ENCODE measurements at places on chromosomes 13 and 19.

DNA sequence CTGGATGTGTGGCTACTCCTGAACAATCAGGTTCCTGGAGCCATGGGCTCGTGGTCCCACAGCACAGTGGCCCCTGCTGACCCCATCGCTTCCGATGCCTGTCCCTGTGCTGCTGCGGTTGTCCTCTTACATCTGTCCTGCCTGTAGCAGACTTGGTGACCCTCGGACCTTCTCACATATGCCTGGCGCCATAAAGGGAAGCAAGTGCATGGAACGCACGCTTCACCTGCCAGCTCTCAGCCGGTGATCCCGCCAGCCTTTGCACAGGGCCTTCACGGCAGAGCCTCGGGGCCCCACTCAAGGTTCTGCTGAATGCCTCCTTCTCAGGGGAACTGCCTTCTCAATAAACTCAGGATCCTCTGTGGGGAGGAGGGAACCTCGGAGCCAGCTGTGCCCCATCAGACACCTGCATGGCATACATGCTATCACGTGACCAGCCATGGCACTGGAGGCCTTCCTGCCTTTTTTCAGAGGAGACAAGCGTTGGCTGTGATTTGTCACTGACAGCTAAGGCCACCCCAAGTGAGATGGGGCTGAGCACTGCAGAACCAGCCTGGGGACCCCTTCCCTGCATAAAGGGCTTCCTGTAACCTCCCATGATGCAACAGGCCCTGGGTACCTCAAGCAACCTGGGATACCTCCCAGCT lies 24.3 kb downstream of the PEPD start:
- DNase-seq: no peak

GRCh38 chr19:29630655-29631054 lies 24.6 kb downstream of the POP4 start:
- no peak for DNase-seq

GRCh38 chr19:45767410-45767880 lies 1.6 kb downstream of the SIX5 start:
- no peak for DNase-seq

GRCh38 chr19:17948931-17949930 lies 16.4 kb downstream of the CCDC124 start:
- DNase-seq: no peak

DNA sequence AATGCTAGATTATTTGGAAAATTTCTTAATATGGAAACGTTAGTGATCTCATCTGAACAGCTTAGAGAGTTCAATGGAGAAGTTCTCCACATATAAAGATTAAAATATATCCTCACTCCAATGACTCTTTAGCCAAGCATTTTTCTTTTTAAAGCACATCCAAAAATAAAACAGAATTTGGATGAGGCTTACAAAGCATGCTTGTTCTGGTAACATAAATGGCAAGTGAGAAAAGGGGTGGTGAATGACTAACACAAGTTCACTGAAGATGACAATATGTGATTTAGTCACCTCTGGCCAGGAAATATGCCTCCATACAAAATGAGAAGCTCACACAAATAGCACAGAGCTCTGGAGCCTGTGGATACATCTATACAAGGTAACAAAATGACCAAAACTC lies 253.0 kb downstream of the PCDH20 start:
- DNase-seq: no peak

GRCh38 chr19:11197291-11198174 lies at the start of gene KANK2:
Gene KANK2 (minus strand): TSS chr19:11197545. CDS start chr19:11194511, 3,034 bp downstream.
- DNase-seq: peak; percentile 62

- DNase-seq: no peak
Observed at GRCh38 chr19:10115392-10116084, 4.0 kb downstream of the P2RY11 start.

- DNase-seq: no peak
Observed at GRCh38 chr13:79675931-79676660, 195.1 kb downstream of the NDFIP2 start.

- DNase-seq: peak; percentile 91
Observed at GRCh38 chr19:42132030-42132628, at the start of gene POU2F2. Gene POU2F2 (minus strand): TSS chr19:42132446. CDS start chr19:42132411, 35 bp downstream.

- DNase-seq: no peak
Observed at GRCh38 chr13:80083081-80083852, 257.7 kb downstream of the SPRY2 start.

GRCh38 chr19:8487137-8487851 lies 15.1 kb downstream of the PRAM1 start:
- DNase-seq: peak; percentile 78

GRCh38 chr13:44045180-44045562 lies 165.5 kb downstream of the LACC1 start:
- DNase-seq: no peak

DNA sequence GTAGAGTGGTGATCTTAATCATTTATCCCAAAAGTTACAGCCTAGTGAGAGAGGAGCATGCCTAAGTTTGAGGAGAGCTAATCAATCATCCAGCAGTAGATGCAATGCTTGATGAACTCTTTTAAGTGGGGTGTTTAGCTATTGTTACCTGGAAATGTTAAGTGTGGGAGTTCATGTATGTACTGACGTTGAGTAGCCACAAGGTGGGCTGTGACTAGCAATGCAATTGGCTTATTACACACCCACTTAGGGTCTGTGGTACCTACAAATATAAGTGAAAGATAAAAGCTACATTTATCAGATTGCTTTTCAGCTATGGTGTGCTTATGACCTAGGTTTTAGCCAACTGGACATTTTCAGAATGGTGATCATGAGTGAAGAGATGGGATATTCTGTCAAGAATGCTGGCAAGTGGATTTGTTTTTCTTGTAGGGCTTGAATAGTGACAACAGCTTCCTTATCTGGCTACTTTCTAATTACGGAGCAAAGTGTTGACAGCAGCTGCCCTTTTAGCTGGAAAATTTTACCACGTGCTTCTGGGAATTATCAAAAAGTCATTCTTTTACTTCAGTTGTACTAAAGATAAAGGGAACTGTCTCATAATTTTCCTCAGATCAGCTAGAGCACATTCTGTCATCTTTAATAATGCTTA lies 170.6 kb downstream of the POSTN start:
- DNase-seq: no peak

Measured in CD4-positive, alpha-beta T cell treated with Interleukin-6 at 100 ng/mL for 8 hours (primary cell).